ENCODE measurements at places on chromosomes 1 and 21.

DNA sequence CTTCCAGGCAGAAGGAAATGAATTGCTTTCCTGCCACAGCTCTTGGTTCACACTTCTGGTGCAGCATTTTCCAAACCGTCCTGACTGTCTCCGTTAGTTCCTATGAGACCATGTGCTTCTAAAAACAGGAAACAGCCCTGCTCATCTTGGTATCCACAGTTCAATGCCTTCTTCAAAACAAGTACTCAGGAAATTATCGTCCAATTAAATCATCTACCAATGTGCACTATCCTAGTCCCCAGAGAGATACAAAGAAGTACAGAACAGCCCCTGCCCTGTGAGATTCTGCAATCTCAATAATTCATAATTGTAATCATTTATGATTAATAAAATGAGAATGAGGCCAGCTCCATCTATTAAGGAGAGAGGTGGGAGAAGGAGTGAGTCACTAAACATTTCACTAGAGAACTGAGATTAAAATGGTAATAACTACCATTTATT is 11.2 kb downstream of the CLEC20A start:
- DNase-seq = no peak

DNA sequence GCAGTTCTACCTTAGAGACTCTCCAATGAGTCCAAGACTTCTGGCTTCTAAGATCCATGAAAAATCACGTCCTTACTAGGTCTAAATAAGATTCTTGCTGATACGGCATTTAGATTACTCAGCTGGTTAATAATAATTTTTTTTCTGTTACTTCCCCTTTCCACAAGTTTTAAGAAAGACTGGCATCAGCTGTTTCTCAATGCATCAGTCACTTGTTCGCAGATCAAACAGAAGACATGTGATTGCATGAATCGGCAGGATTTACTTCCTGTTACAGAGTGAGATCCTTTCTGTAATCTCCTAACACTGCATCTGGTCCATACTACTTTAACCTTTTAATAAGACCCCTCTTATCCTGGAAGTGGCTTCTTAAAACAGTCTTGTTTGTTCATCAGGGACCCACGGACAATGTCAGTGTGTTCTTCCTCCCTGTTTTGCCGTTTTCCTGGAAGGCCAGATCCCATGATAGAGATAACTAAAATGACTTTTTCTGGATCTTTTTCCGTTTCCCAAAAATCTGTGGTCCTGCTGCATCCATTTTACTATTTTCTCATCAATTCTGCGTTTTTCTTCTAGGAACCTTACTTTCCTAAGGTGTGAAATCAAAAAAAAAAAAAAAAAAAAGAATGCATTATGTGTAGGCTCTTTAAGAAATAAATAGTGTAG is 6.1 kb downstream of the NPL start:
- no peak for DNase-seq

DNA sequence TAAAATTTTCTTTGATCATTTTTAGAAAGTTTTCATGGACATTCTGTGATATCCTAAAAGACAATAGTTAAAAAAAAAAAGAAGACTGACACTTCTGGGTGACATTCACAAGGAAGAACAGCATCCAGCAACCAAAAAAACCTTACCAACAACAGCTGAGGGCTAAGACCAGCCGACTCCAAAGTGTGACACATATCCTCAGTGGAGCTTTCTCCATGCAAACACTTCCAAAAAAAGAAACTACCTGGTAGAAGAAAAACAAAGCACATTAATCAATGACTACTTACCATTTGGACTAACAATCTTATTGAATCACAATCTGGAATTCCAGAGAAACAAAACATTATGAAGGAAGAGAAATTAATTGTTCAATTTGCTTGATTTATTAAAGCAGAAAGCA is 88.2 kb downstream of the IARS2 start:
- DNase-seq = no peak

- no peak for DNase-seq
Observed at GRCh38 chr1:205632669-205633169, 908 bp upstream of the ELK4 start.

GRCh38 chr1:201480231-201481003 is 11.4 kb upstream of the PHLDA3 start:
- DNase-seq = peak; percentile 75

- DNase-seq = no peak
Observed at GRCh38 chr1:8342325-8342724, 24.4 kb downstream of the SLC45A1 start.

GRCh38 chr1:22772014-22772413 is 61.4 kb downstream of the EPHB2 start:
- no peak for DNase-seq

- peak; percentile 74 for DNase-seq
Observed at GRCh38 chr1:37478890-37479254, 4.5 kb downstream of the ZC3H12A start.

- peak; percentile 82 for DNase-seq
Observed at GRCh38 chr1:223129229-223129901, 13.7 kb downstream of the TLR5 start.

DNA sequence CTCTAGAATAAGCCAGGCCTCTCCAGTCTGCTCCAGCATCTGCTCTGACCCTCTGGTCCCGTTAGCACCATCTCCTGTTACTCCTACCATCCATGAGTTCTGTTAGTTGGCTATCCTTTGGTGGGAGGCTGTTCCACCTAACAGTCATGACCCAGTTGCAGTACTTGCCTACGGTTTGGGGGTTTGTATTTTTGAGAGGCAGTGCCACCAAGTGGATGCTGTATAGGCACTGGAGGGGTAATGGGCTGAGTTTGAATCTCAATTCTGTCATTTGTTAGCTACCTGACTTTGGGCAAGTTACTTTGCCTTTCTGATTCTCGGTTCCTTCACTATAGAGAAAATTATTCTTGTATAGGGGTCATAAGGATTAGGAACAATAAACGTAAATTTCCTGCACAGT is 12.1 kb upstream of the C8B start:
- DNase-seq = no peak

GRCh38 chr1:72524021-72524420 is 241.7 kb upstream of the NEGR1 start:
- DNase-seq = no peak

DNA sequence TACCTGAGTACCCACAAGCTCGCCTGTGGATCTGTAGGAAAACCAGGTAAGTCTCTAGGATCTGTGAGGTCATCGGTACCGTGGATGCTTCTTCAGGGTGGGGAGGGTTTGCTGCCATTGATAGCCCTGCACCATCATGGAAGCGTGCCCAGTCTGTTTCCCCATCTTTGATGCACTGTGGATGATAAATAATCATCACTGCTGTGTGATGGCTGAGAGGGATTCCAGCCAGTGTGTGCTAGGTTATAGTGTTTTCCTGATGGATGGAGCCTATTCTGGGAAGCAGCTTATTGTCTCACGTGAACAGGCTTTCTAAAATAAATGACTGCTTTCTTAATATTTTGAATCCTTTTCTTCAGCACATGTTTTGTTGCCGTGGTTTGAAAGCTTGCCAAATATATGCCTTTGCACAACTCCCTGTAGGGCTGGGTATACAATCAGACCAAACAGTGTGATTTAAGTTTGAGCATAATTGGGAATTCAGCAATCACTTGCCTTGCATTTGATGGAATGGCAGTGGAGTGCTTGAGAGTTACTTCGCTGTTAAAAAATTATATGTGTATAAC is 113.8 kb downstream of the CAMTA1 start:
- DNase-seq = no peak

DNA sequence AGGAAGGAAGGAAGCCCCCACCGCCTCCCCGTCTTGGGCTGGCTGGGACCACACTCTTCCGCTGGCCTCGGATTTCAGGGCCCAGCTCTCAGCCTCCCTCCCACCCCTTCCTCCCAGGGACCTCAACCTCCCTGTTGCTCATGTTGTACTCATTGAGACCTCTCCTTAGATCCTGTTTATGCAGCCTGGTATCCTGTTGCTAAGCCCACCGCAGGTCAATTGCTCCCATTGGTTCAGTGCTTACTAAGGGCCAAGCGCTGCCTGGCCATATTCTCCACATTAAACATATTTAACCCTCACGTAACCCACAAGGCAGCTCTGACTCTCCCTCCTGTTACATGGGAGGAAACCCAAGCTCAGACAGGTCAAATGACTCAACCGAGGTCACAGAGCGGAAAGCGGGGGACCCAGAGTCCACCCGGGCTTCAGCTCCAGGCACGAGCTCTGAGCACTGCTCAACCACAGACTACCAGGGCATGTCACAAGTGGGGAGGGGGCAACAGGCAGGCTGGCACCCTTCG is 23.2 kb upstream of the H6PD start:
- no peak for DNase-seq

DNA sequence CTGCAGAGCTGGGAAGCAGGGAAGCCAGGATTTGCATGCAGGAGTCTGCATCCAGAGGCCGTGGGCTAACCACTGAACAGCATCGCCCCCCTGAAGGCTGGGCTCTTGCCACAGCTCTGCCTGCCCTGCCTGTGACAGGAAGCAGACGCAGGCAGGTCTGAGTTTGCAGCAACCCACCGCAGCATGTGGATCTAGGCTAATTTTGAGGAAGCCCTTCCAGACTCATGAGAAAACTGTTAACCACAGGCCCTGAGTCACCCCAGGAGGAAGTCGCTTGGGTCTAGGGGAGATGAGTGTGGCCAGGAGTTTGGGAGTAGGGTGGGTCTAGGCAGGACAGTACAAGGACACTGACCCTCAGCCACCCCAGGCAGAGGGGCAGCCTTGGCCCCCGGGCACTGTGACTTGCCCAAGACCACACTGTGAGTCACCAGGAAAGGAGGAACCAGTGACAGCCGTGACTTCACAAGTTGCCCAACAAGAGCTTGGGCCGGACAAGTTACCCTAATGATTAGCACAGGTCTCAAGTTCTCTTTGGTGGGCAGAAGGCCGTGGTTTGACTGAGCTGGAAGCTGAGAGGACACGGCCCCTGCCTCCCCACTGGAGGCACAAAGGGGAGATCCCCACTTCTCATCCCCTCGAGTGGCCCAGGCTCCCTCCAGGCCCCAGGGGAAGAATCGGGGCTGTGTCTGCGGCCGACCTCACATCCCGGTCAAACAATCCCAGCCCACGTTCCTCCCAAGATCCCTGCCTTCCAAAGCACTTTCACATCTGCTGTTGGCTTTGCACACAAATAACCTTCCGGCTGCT is 826 bp downstream of the LAPTM5 start:
- no peak for DNase-seq

DNA sequence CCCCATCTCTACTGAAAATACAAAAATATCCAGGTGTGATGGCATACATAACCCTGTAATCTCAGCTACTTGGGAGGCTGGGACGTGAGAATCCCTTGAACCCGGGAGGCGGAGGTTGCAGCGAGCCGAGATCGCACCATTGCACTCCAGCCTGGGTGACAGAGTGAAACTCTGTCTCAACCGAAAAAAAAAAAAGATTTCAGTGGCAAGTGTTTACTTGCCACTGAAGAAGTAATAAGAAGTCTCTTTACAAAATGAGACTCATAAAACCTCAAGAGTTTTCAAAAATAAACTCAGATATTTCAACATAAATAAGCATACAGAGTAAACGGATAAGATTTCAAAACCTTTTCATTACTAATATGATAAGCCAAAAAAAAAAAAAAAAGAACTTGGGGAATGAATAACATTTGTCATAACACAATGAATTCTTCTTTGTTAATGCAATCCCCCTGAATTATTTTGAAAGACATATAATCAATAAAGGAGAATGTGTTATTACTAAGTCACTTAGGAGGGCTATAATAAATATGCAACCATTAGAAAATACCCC is 34.2 kb upstream of the EXO1 start:
- no peak for DNase-seq

DNA sequence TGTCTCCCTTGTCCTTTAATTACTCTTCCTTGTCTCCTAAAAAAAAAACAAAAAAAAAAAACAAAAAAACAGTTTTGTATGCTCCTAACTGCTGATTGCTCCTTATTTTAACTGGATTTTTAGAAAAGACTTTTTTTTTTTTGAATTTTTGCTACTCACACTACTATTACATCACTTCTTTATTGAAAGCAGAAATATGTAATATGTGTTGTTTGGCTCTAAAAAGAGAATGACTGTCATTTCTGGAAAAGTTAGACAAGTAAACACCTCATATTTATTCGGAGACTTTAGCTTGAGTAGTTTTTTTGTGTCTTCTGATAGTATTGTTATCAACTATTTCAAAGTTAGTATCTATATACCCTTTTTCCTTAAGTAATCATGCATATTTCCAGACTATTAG is 855.0 kb downstream of the USP25 start:
- DNase-seq = no peak

DNA sequence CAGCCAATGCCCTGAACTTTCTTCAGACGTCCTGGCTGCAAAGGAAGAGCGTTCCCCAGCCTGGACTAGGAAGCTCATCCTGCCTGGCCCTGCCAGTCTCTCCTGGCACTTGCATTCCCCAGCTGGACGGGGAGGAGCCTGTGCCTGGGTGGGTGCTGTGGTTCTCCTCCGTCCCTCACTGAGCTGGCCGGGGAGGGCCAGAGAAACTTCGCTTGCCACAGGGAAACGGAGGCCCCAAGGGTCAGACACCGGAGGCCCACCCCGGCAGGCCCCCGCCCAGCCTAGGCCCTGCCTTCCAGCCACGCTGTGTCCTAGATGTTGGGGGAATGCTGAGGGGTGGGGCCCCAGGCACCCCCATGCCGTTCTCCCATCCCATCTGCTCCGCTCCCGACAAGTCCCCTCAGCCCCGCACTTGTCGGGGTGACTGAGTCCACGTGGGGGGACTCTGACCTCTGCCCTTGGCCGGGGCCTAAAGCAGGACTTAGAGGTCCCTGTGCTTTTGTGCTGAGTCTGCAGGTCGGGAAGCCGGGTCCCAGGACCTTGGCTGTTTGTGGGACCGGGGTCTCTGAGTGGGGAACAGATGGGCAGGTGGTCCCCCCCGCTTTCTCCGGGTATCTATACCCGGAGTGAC is 4.8 kb downstream of the FTCD start:
- DNase-seq = no peak

DNA sequence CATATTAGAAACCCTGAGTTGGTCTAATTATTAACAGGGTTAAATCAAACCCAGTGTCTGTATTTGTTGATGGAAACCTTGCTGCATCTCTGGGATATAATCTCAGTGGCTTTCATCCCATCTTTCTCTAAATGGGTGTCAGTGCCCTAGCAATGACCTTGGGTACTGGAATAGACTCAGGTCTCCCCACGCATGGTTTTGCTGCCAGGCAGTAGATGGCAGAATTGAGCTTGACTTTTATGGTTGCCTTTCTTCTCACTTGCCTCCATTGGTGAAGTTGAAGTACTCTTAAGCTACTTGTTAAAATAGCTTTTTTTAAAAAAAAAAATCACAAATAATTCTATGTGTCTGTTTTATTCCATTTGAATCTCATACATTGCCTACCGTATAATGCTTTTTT is 81.8 kb upstream of the HMCN1 start:
- DNase-seq = no peak

GRCh38 chr1:81069856-81070255 is 730.9 kb upstream of the ADGRL2 start:
- DNase-seq = no peak
